Trophoblast cell (in vitro differentiated cells and primary cell): ENCODE measurements at places on chromosomes 1 and 21.

DNA sequence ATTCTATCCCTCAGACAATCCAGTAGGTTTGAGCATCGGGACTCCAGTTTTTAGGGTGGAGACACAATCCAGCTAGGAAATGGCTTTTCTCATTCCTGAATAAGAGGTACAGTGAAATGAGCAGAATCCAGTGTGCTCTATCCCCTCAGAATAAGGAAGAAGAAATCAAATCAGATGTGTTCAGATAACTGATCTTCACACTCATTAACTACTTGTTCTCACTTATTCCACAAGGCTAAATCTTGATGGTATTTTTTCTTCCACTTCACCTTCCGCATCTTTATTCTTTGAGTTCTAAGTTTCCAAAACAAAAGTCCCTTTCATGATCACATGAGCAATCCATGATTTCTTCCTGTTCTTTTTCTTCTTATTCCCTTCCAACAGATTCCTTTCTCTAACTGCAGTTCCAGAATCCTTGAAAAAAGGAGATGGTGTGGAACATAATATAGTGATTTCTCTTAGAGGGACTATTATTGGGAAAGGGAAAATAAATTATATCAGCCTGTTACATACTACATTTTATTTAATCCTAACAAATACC lies 1.7 kb downstream of the SYT11 start:
- no peak for DNase-seq
- no peaks in the 10 kb centered on the region for H3K4me1 ChIP-seq
- no peak overlapping the region for H3K4me3 ChIP-seq
- no peaks in the 10 kb centered on the region for H3K36me3 ChIP-seq
- H3K27ac ChIP-seq = no peak overlapping the region

- no peak overlapping the region for H3K4me3 ChIP-seq
- peak overlapping the region; percentile 70 for H3K27ac ChIP-seq
- no peaks in the 10 kb centered on the region for H3K27me3 ChIP-seq
- DNase-seq = peak; percentile 70
- no peaks in the 10 kb centered on the region for H3K36me3 ChIP-seq
These were observed 93.9 kb upstream of the PPM1J start for GRCh38 chr1:112808861-112809684.

DNA sequence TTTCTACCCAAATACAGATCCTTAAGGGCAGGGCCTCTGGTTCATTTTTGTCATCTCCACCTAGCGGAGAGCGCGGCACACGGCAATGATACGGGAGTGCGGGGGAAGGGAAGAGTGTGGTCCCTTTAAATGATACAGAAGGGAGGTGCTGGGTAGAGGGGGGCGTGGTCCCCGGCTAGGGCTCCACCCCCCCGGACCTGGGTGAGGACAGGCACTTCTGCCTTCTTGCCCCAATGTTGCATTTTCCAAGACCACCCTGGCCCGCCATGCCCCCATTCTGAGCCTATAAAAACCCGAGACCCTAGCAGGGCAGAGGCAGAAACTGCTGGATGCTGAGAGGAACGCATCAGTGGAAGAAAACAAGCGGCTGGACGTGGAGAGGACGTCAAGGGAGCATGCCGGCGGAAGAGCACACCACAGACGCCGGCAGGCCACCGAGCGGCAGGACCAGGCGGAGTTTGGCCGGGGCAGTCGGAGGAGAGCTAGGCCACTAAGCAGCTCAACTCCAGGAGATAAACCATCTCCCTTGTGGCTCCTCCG lies 30.0 kb downstream of the LRRC3 start:
- peaks cover 2% of the 10 kb centered on the region for H3K4me1 ChIP-seq
- no peak overlapping the region for H3K27ac ChIP-seq
- no peaks in the 10 kb centered on the region for H3K27me3 ChIP-seq
- H3K36me3 ChIP-seq = no peaks in the 10 kb centered on the region
- peak overlapping the region; percentile 13 for H3K4me3 ChIP-seq

GRCh38 chr1:110436635-110437034 lies 14.3 kb upstream of the PROK1 start:
- peaks cover 24% of the 10 kb centered on the region for H3K4me1 ChIP-seq
- DNase-seq = no peak
- H3K27ac ChIP-seq = peak overlapping the region; percentile 63
- H3K4me3 ChIP-seq = no peak overlapping the region
- H3K36me3 ChIP-seq = no peaks in the 10 kb centered on the region

- H3K4me3 ChIP-seq = no peak overlapping the region
- no peaks in the 10 kb centered on the region for H3K36me3 ChIP-seq
- no peak for DNase-seq
- no peak overlapping the region for H3K27ac ChIP-seq
These were observed 137.4 kb upstream of the BARHL2 start for GRCh38 chr1:90854397-90854924.

GRCh38 chr1:10494754-10495474 lies 20.2 kb downstream of the PEX14 start:
- peak; percentile 67 for DNase-seq
- H3K4me1 ChIP-seq = peaks cover 2% of the 10 kb centered on the region
- no peaks in the 10 kb centered on the region for H3K27me3 ChIP-seq
- H3K4me3 ChIP-seq = no peak overlapping the region

DNA sequence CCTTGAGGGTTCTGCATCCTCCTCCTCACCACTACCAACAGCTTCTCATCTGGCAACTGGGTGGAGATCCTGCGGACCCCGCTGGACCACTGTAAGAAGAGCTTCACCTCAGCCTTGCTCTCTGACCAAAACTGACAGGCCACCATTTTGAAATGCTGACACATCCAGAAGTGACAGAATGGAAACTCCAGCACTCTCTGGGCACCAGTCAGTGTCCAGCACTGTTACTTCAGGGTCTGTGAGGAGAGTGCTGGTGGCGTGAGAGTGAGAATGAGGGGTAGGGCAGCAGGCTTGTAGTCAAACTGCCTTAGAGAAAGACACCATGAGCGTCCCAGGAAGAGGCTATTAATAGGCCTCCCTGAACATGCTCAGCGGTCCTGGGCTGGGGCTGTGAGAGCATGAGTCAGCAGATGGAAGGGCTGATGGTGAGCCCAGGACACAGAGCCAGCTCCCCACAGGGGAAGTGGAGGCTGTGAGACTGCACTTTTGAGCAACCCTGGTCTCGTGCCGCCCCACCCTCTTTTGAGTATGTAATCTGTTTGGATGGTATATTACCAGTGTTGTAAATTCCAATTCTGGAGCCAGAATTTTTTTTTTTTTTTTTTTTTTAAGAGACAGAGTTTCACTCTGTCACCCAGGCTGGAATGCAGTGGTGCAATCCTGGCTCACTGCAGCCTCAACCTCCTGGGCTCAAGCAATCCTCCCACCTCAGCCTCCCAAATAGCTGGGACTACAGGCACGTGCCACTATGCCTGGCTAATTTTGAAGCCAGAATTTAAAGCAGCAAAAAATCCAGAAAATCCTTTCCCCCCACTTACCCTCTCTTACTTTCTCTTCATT lies 34.4 kb upstream of the SLC30A1 start:
- peak; percentile 79 for DNase-seq
- H3K27me3 ChIP-seq = no peaks in the 10 kb centered on the region
- H3K4me1 ChIP-seq = peaks cover 8% of the 10 kb centered on the region
- H3K27ac ChIP-seq = no peak overlapping the region

GRCh38 chr1:30399026-30399425 lies 324.4 kb downstream of the MATN1 start:
- no peaks in the 10 kb centered on the region for H3K27me3 ChIP-seq
- H3K36me3 ChIP-seq = no peaks in the 10 kb centered on the region
- DNase-seq = no peak

GRCh38 chr21:45774291-45774690 lies 130.8 kb downstream of the PCBP3 start:
- H3K36me3 ChIP-seq = no peaks in the 10 kb centered on the region
- no peaks in the 10 kb centered on the region for H3K27me3 ChIP-seq
- no peak for DNase-seq

- H3K27me3 ChIP-seq = no peaks in the 10 kb centered on the region
- no peaks in the 10 kb centered on the region for H3K4me1 ChIP-seq
- no peaks in the 10 kb centered on the region for H3K36me3 ChIP-seq
- no peak for DNase-seq
- no peak overlapping the region for H3K27ac ChIP-seq
These were observed 146.0 kb downstream of the GPATCH2 start for GRCh38 chr1:217484871-217485270.

DNA sequence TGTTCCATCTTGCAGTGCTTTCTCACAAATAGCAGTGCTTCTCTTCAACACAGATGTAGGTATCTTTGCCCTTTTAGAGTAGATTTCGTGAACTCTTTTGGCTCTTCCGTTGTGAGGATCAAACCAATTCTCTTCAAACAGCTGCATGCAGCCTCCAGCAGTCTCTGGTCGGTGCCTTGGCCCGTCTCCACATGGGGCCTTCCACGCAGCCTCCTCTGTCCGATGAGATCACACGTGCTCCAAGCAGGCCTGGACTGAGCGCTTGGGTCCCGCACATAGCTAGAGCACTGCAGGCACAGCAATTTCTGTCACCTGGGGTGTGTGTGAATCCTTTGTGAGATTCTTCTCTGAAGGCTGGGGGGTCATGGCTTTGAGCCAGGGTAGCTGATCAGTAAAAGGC lies 82.8 kb upstream of the KCNE2 start:
- no peaks in the 10 kb centered on the region for H3K27me3 ChIP-seq
- H3K27ac ChIP-seq = no peak overlapping the region
- no peak overlapping the region for H3K4me3 ChIP-seq
- no peak for DNase-seq
- no peaks in the 10 kb centered on the region for H3K36me3 ChIP-seq

GRCh38 chr1:47477595-47478080 lies 39.8 kb downstream of the FOXD2 start:
- no peaks in the 10 kb centered on the region for H3K27me3 ChIP-seq
- H3K27ac ChIP-seq = no peak overlapping the region
- H3K4me3 ChIP-seq = no peak overlapping the region
- H3K36me3 ChIP-seq = no peaks in the 10 kb centered on the region

- H3K36me3 ChIP-seq = peaks cover 7% of the 10 kb centered on the region
- H3K27me3 ChIP-seq = no peaks in the 10 kb centered on the region
- no peak overlapping the region for H3K27ac ChIP-seq
- no peak overlapping the region for H3K4me3 ChIP-seq
- H3K4me1 ChIP-seq = no peaks in the 10 kb centered on the region
These were observed 52.7 kb upstream of the DIRAS3 start for GRCh38 chr1:68103011-68103545.

- H3K27me3 ChIP-seq = no peaks in the 10 kb centered on the region
- no peaks in the 10 kb centered on the region for H3K36me3 ChIP-seq
- H3K4me1 ChIP-seq = no peaks in the 10 kb centered on the region
- no peak overlapping the region for H3K27ac ChIP-seq
- no peak overlapping the region for H3K4me3 ChIP-seq
These were observed 681.1 kb downstream of the LTN1 start for GRCh38 chr21:28311411-28312190.

DNA sequence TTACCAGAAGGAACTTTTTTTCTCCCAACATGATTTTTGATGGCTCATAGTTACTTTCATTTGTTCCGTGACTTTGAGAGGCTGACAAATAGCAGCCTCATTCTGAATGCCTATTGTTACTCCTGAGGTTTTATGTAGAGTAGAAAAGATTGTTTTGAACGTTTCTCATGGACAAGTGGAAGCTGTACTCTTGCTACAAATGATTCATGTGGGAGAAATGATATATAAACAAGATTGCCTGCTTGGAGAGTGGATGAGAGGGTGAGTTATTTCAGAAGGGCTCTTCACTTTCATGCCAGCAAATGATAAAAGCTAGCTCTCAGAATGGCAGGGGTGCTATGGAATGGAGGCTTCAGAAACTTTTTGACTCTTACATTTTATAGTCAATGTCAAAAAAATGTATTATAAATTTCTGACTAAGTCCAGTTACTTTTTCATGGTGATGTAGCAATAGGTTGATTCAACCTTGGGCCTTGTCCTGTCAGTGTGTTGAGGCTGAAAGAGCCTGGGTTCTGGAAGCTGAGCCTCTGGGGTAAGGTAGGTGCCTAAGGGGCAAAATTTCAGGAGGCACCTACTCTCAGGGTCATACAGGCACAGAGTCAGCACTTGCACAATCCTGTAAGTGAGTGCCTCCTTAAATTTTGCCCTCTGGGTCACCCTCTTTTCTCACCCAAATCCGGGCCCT lies 19.4 kb downstream of the JUN start:
- no peaks in the 10 kb centered on the region for H3K4me1 ChIP-seq
- no peak for DNase-seq
- H3K27me3 ChIP-seq = no peaks in the 10 kb centered on the region
- no peaks in the 10 kb centered on the region for H3K36me3 ChIP-seq
- H3K27ac ChIP-seq = no peak overlapping the region

GRCh38 chr1:204640578-204640977 lies 45.0 kb downstream of the LRRN2 start:
- H3K27me3 ChIP-seq = no peaks in the 10 kb centered on the region
- no peak overlapping the region for H3K27ac ChIP-seq
- no peaks in the 10 kb centered on the region for H3K36me3 ChIP-seq
- DNase-seq = no peak

GRCh38 chr1:182206626-182207239 lies 145.2 kb upstream of the ZNF648 start:
- H3K27ac ChIP-seq = no peak overlapping the region
- no peak for DNase-seq
- no peaks in the 10 kb centered on the region for H3K36me3 ChIP-seq
